GM10248 (cell line): ENCODE measurements at places on chromosomes 5 and 9.

DNA sequence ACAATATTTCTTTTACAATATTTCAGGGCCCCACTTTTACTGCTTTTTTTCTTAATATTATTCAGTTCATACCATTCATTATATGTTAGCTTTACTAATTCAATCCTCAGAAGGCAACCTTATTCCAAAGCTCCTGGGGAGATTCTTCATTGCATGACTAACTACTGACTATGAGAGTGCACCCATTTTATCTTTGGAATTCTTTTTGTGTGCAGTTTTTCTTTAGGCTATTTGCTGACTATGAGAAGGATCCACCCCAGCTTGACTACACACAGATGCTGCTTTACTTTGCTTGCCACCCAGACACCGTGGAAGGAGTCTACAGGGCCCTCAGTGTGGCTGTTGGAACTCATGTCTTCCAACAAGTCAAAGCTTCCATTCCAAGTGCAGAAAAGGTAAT is 56.9 kb upstream of the IL7R start:
- no peak for DNase-seq

GRCh38 chr9:120889606-120890271 is 12.8 kb upstream of the PHF19 start:
- no peak for DNase-seq

GRCh38 chr5:29518176-29518575 is 1675.3 kb upstream of the CDH6 start:
- no peak for DNase-seq

- no peak for DNase-seq
Measured at GRCh38 chr5:103923616-103924168, 361.1 kb upstream of the NUDT12 start.

- DNase-seq = no peak
Measured at GRCh38 chr5:107969847-107970246, 299.1 kb upstream of the EFNA5 start.

DNA sequence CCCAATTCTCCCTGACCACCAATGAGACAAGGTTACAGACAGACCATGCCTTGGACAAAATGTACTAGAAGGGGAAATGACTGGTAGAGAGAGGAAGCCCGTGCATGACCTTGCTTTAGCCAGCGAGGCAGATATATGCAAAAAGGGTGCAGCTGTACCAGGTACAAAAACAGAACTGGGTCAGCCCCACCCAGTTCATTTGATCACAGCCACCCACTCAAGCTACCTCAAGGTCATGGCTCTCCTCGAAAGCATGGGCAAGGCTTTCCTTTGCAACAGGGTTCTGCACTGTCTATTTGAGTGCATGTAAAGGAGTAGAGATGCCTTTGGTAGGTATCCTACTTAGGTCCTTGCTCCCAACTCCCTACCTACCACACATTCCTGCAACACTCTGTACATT is 33.3 kb downstream of the TLE1 start:
- no peak for DNase-seq

GRCh38 chr9:114426046-114426948 is 38.5 kb upstream of the AKNA start:
- no peak for DNase-seq

- DNase-seq = no peak
Measured at GRCh38 chr9:100731557-100731956, 153.7 kb downstream of the CAVIN4 start.

- DNase-seq = no peak
Measured at GRCh38 chr5:59786334-59786805, 107.2 kb downstream of the PDE4D start.

GRCh38 chr5:36939969-36940858 is 63.6 kb downstream of the NIPBL start:
- no peak for DNase-seq

DNA sequence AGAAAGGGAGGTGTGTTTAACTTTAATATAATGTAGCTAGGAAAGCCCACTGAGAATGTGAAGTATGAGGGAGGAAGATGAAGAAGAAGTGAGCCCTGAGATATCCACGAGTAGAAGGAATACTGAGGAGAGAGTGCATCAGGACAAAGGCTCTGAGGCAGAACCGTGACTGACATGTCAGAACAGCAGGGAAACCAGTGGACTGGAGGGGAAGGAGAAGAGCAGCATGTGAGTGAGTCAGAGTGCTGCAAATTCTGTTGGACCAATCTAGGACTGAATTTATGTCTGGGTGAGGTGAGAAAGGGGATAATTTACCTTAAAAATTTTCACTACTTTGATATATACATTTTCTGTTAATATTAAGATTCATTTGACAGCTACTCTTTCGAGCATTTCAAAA is 110.3 kb downstream of the ST8SIA4 start:
- no peak for DNase-seq

DNA sequence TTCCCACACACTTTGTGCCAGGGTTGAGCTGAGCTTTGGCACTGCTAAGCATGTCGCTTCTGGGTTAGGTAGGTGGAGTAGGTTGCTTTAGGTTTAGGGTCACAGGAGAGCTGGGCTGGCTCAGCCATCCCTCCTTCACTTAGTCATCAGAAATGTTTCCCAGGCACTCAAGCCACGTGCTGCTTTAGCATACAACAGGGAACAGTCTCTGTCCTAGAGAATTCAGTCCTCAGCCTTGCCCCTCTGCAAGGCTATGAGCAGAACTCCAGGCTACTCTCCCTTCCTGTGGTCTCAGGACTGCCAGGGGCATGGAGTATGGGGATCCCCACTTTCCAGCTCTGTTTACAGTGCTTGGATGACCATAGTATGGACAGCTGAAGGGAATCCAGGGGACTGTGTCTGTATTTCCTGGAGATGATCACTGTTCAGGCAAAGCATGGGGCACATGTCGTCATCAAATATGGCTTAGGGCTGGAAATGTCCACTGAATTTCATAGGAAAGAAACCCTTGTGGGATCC is 7.5 kb upstream of the ANKRD33B start:
- DNase-seq = no peak
